ENCODE measurements at places on chromosomes 6 and 20.

- DNase-seq: no peak
Measured at GRCh38 chr6:49524541-49524940, 24.8 kb downstream of the GLYATL3 start.

- DNase-seq: no peak
Measured at GRCh38 chr6:159595173-159595572, 97.9 kb downstream of the SOD2 start.

DNA sequence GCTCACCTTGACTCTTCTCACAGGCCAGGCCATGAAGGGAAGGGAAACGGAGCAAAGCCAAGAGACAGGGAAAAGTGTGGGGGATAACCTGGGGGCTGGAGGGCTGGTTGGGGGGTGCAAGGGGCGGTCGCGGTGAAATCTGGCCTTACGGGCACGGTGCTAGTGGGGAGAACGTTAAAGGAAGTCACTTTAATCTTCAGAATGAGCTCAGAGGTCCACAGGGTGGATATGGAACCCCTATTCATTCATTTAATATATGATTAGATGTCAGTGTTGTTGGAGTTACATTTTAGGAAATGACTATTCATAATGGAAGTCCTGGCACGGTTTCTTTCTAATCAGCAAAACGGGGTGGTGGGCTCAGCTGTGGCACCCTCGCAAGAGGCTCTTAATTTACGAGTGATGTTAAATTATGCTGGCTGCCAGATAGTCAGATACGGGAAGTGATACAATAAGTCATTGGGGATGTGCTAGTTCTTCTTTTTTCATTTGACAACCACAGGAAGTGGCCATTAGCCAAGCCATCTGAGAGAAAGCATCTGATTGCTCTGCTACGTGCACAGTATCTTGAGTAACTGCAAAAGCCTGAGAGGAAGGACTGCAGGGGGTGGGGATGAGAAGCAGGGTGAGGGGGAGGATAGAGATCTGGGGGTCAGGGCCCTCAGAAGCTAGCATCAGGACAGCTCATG, 253.0 kb downstream of the QKI start:
- peak; percentile 99 for DNase-seq

- no peak for DNase-seq
Measured at GRCh38 chr6:2850538-2851113, 9.0 kb upstream of the SERPINB1 start.

DNA sequence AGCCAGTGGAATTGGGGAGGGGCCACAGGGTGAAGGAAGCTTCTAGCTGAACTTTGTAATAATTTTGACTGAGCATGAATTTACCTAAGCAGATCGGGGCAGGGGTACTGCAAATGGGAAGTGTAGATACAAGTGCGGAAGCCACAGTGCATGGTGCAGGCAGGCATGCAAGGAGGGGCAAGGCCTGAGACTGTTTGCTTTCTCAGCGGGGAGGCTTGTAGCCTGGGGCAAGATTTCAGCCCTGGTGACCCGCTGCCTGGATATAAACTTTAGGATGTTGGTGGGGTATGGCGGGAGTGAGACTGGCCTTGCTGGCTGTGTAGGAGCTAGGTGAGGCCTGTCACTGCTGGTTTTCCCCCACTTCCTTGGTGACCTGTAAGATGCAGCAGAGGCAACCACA, 266.4 kb upstream of the PREP start:
- no peak for DNase-seq

GRCh38 chr6:1179571-1180459, 132.1 kb upstream of the FOXQ1 start:
- no peak for DNase-seq

DNA sequence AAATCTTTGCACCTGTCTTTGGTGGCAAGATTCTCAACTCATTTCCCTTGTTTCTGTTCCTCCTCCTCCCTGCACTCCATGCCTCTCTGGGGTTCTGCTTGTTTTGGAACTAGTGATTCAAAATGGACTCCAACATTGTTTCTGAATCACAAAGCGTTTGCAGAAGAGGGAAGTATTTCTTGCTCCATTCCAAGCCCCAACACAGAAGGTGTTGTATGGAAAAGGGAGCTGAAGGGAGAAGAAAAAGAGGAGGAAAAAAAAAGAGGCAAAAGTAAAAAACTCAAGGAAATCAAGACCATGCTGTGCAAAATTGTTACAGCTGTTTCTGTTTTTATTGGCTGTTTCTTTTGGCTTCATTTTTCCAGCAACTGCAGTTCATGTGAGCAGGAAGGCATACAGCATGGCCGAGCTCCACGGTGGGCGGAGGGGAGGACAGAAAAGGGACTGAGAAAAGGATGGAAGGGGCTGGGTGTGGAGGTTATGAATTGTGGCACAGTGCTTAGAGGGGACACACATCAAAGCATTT, 66.9 kb upstream of the PRL start:
- DNase-seq: peak; percentile 46

DNA sequence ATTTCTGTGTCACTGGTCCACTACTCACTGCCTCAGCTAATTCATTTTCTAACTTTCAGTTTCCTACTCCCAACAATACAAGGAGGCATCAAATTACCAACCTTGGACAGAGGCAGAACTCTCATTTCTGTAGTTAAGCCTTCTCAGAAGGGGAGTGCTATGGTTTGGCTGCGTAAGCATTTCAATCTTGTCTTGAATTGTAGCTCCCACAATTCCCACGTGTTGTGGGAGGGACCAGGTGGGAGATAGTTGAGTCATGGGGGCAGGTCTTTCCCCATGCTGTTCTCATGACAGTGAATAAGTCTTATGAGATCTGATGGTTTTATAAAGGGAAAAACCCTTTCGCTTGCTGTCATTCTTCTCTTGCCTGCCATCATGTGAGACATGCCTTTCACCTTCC, 22.9 kb downstream of the HLA-DRA start:
- DNase-seq: no peak

DNA sequence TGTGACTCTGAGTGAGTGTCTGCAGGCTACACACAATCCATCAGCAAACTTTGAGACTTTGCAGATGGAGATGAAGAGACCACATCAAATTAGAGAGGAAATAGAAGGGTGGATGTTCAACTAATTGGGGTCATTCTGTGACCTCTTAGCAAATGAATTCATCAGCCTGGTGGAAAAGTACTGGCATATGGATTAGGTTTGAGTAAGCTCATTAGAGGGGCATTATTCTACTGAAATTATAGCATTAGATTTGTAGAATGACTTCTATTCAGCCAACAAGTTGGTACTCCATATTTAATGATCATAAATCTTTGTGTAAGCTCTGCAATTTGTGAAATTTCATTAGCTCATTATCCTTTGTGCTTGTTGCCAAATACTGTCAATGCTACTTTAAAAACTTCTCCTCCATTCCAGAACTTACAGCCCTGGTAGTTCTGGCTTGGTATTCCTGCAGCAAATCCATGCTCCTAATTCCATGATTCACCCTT, 63.8 kb downstream of the ADTRP start:
- DNase-seq: no peak

DNA sequence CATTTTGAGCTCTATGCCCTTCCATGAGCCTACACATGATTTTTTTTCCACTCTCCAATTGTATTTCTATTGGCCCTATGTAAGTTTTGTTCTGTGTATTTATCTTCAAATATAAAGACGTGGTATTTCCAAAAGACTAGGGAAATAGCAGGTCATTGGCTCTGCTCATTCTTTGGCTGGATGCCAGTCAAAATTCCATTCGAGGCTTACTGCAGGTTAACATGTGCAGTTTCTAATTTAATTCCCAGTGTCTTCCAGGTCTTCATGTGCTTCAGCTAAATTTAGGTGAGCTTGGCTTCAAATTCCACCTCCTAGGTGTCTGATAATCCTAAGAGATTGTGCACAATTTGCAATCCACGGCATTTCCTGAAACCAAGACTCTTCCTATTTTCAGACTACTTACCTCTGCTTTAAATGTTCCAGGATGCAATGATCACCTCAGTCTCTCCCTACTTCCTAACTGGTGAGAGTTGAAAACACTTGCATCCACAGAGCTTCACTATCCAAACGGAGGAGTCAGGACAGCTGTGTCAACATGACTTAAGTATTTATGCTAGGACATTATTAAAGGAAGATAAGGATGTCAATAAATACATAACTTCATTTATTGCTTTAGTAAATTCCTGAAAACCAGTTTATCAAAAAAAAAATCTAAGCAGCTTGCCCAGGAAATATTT, 236.1 kb downstream of the COL12A1 start:
- no peak for DNase-seq

- no peak for DNase-seq
Measured at GRCh38 chr6:15452182-15452941, 206.5 kb downstream of the JARID2 start.

DNA sequence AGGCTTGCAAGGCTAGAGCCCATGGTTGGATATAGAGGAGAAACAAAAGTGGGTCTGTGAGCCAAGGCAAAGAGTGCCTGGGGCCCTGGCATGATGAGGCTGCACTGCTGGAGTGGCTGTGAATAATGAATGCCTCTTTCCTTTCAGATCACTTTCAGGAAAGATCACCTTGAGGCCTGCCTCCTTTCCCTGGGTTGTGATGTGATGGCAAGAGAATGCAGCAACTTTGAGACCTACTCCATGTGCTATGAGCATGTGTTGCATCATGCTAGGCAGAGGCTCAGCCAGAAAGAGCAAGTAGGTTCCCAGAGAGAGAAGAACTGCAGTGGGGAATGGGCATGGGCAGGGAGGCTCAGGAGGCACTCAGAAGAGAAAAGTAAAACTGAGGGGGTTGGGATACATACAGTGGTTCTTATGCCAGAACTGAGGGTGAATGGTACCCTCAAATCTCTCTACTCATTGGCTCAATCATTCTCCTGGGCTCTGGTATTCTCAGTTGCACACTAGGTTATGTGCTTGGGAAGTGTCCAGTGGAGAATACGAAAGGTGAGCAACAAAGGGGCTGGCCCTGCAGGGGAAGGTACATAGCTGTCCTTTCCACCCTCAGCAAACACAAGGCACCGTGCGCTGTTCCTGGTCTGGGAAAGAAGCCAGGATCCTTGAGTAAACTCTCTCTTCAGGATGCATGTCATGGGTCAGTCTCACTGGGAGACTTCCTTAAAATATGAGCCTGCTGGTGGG, 45.9 kb downstream of the CD164 start:
- no peak for DNase-seq

DNA sequence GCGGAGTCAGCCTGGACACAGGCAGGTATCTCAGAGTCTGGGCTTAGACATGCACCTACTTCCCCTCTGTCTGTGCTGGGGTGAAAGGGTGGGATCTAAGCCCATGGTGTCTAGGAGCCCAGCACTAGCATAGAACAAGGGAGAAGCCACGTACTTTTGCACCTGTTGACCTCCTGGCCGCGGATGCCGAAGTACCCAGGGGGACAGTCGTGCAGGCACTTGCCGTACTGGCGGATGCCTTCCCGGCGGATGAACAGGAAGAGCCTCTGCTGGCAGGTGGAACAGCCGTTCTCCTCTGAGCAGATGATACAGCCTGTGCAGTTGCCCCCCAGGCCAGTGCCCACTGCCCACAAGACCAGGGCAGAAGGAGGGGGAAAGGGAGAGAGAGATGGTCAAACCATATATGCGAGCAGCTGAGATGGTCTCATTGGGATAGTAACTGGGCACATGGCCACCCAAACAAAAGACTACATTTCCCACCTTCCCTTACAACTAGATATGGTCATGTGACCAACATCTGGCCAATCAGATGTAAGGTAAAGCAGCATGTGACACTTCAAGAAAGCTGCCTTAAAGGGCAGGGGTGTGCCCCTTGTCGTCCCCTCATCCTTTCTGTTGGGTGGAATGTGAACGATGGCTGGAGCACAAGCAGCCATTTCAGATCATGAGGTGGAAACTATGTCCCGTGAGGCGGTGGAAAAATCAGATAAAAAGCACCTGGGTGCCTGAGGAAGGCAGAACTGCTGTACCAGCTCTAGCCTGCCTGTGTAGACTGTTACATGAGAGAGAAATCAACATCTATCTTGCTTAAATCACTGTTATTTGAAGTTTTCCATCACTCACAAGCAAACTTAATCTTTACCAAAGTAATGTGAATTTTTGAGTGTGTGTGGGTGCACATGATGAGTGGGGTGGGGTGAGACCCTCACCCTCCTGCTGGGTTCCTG, 34.0 kb downstream of the RSPO4 start:
- DNase-seq: peak; percentile 36

DNA sequence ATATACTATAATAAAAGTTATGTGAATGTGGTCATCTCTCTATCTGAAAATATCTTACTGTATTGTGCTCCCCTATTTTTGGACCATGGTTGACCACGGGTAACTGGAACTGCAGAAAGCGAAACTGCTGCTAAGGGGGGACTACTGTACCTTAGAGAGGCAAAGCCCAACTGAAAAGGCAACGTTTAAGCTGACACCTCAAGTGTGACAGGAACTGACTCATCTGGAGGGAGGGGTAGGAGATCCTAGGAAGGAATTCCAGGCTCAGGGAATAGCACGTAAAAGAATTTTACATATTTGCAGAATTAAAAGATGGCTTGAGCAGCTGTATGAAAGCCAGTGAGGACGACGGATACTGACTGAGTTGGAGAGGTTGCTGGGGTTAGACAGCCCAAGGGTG, 34.8 kb downstream of the ELOVL2 start:
- DNase-seq: no peak

DNA sequence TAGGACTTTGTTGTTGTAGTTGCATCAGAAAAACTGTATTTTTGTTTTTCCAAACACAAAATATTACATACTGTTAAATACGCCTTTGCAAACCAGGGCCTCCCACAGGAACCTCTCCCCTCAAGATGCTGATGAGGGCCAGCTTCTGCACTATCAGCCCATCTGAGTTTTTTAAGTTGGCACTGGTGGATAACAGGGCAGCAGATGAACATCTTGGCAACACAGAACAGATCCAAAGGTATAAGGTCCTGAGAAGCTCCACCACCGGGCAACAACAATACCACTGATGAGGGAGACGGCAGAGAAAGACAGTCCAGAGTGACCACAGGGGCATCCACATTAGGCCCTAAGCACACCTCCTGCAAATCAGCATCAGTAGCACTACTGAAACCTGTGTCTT, 177.7 kb downstream of the DLL1 start:
- no peak for DNase-seq

- DNase-seq: no peak
Measured at GRCh38 chr6:128513878-128514277, 6.5 kb downstream of the PTPRK start.

DNA sequence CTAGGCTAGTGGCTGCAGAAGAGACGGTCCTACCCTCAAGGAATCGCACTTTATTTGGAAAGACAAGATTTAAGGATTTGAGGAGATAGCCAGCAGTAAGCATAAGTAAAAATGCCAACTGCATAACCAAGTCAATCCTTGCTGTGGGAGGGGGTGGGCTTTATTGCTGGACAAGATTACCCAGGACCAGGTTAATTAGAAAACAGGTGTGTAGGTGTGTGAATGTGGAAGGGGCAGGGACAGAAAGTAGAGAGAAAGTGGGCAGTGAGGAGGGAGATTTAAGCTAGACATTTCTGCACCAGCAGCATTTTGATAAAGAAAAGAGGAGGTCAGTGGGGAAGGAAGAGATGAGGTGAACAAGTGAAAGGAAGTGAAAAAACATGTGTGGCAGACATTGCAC, 89.7 kb upstream of the OGFRL1 start:
- no peak for DNase-seq

All from MV-4-11 (cell line).